ENCODE measurements at places on chromosomes 2 and 18.
A peak's percentile ranks its signal among the peaks of the same experiment; 100 is the strongest.

GRCh38 chr2:119879502-119879901 is 119.8 kb downstream of the PTPN4 start:
- no peak for DNase-seq

DNA sequence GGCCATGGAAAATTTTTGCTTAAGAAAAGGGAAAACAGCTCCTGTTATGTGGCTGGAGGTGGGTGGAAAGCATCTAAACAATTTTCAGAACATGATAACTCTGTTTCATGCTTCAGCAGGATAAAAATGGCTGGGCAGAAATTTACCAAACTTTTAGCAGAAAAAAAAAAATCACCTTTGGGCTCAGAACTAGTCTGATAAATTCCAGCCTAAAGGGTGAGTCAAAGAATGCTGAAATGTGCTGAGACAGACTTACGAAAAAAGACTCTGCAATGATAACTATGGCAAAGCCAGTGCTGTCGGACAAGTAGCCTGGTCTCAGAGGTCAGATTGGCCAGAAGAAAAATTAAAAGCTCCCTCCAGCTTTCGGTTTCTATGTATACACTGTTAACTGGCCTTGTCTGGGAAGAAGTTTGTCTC is 123.6 kb downstream of the LRATD1 start:
- no peak for DNase-seq

- peak; percentile 86 for DNase-seq
These were observed 214.7 kb downstream of the TGIF1 start for GRCh38 chr18:3664563-3665178.

DNA sequence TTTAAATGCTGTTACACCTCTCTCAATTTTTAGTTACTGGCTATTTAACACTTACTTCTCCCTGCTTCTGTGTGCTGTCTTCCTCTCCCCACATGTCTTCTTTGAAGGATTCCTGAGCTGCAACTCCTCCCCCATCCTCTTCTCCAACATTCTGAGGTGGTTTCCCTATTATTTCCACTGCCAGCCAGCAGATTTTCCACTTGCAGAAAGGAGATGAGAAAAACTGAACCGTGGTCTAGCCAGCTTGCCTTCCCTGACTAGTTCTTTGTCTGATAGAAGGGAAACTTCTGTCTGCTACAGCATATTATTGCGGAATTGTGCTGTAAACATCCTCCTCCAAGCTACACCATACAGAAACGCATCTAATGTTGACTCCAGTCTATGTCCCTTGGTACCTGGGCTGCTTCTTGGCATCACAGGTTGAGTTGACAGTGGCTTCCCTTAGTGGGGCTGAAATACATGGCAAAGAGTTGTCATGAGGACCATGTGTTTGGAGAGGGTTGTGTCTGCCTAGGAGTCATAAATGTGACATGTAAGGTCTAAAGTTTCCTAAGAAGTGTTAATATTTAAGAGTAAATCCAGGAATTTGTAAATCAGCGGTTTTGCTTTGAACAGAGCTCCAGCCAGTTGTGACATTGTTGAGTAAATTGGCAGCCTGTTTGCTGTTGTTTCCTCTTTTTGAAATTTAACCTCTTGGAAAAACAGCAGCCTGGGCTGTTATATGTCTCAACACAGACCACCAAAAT is 68.3 kb upstream of the RND3 start:
- peak; percentile 1 for DNase-seq

GRCh38 chr2:241726459-241726858 is 8.0 kb upstream of the D2HGDH start:
- DNase-seq = no peak

DNA sequence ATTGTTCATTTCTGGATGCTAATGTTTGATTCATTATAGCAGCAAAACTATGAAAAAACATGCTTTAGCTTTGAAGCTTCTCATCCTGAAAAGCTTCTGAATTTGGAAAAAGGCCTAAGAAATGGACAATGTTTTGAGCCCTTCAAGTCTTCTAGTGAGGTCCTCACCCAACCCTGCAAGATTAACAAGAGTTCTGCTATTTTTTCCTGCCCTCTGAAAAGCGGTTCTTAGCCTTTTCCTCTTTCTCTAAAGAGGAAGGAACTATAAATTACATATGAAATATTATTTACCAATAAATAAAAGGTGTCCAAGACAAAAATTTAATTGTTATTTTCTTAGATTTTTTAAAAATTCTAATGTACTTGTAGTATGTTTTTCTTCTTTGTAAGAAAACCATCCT is 19.9 kb upstream of the CDH19 start:
- no peak for DNase-seq

- no peak for DNase-seq
These were observed 319.8 kb downstream of the RND3 start for GRCh38 chr2:150167711-150168110.

DNA sequence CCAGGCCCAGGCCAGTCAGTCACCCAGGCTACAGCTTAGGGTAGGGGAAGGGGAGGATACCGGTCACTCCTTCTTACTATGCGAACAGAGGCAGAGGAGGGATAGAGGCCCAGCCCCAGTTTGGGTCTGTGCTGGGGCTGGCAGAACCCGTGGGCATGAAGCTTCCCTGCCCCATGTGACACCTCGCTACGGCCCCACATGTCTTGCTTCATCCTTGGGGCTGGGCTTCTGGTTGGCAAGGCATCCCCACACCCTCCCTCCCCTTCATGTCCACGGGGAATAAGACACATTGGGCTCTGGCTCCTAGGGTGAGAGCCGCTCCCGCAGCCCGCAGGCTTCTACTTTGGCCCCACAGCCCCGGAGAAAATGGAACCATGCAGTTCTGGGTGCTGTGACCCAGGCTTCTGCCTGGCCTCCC is 32.4 kb downstream of the HS1BP3 start:
- DNase-seq = peak; percentile 63

DNA sequence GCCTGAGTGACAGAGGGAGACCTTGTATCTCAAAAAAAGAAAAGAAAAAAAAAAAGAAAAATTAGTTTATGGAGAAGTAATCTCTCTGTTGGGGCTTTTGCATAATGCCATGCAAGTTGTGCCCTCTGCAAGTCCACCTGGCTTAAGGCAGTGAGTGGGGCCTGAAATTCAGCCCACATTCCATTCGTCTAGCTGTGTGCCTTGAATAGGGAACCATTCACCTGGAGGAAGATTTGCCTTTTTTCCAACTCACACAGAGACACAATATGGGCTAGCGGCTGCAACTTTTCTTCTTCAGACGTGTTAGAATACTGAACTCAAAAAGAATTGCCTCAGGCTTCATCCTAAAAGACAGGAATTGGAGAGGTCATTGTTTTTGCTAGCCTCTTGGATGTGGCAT is 160.0 kb upstream of the STON1 start:
- DNase-seq = no peak

DNA sequence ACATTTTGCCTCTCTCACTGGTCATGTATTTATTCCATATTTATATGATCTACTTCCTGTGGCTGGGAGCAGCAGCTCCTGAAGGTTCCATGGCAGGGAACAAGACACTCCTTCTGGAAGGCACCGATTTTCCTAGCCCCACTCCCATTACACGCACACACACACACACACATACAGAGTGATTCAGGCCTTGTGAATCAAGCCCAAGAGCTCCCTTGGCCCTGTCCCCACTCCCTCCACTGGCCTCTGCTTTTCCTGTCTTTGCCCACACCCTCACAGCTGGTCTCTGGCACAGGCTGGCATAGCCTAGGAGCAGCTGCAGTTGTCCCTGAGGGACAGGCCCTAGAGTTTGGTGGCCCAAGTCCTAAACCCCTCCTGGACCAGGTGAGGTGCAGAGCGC is 201.7 kb downstream of the NAPG start:
- no peak for DNase-seq

DNA sequence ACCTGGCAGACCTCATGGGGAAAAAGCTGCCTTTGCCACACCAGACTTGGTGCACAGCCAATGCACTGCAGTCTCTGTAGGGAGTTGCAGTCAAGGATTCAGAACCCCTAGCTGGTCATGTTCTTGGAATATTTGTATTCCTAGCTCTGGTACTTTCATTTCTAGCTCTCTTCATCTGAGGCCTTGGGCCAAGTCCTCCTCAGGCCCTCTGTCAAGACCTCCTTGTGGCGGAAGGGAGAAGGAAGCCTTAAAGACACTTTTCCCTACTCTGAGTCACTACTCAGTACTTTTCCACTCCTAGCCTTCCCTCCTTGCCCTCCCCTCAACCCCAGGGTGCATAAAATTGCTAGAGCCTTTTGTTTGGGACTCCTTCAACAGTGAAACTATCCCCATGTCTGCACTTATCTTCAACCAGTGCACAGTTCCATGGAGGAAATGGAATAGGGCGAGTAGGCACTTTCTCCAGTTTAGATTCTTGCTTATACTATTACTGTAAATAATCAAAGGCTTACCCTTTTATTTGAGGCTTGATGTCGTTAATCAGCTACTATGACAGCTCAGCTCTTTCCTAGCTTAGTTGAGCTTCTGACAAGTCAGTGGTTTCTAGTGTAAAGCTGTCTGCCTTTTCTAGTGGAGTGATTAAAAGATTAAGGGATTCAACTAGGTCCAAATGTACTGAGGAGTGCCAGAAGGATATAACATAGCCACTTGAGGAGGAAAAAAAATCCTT is 15.8 kb downstream of the M1AP start:
- DNase-seq = no peak

DNA sequence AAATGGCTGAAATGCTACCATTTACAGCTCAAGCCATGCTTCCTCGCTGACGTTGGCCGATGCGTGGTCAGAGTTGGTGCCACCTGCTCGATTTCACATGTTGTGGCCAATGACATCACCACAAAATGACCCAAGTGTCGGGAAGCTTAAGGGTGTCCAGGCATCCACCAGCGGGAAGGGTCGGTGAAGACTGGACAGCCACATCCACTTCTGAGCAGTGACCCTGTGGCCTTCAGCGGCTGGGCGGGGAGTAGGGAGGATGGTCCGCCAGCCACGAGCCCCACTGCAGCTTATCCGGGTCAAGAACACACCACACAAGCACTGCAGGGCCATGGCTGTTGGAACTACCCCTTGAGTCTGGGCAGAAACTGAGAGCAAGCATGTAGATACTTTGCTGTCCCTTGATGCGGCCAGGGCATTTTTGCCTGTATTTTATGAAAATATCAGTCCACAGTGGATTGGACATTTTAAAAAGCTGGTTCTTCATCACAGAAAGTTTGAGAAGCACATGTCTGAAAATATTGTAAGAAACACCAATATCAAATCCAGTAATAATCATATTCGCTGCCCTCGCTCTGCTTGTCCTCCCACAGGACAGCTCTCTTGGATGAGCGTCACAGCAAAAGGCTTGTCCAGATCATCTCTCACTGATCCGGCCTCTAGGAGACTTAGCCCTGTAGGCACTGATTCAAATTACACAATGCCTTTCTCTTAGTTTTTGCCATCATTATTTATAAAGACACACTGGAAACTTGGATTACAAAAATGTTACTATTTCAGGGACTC is 174.0 kb downstream of the TWIST2 start:
- no peak for DNase-seq

DNA sequence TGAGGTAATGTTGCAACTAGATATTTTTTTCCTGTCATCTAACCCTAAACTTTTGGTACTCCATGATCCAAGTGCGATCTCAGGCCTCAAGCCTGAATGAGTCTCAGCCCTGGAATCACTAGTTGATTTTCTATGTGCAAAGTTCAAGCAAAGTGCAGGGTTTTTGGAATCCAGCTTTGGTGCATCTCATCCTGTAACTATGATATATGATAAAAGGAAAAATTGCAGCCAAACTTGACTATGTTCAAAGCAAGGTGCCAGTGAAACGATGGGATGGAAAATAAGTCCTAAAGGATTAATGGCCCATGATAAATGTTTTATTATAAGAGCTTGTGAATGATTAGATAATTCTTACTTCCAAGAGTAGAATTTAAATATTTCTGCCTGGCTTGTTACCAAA is 78.9 kb upstream of the NT5C1B start:
- DNase-seq = no peak

- DNase-seq = no peak
These were observed 38.3 kb downstream of the NIFK start for GRCh38 chr2:121698318-121698930.

GRCh38 chr2:64581777-64582539 is 57.8 kb downstream of the AFTPH start:
- DNase-seq = no peak

Data from suppressor macrophage treated with lipopolysaccharide for 4 hours (primary cell).